ENCODE measurements at places on chromosomes 12 and 14.
A peak's percentile ranks its signal among the peaks of the same experiment; 100 is the strongest.

DNA sequence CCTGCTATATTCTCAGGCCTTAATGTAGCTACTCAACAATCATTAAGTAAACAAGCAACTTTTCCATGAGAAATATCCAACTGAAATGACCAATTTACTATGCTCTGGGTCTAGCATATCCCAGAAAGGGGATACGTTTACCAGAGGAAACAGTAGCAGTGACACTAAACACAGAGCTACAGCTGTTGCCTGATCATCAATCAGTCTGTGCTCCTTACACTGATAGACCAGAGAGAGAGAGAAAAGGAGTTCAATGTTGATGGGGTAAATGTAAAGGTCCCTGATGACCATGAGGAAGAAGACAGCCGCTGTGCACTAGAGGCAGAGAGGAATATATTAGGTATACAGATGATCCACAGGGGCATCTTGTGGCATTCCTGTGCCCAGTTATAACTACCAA is 397.2 kb upstream of the USP15 start:
- DNase-seq: no peak

DNA sequence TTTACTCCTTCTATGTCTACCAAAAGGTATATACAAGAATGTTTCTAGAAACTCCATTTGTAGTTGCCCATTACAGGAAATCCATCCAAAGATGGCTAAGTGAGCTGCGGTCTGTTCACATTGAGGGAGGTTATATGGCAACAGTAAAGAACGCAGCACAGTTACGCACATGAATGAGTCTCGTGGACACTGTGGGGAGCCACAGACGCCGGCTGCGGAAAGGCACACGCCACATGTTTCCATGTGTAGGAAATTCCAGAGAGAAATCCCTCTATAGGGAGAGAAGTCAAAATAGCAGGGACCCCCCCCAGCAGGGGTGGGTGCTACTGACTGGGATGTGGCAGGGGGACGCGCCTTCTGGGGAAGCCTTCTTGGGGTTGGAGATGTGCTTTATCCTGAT is 139.0 kb upstream of the NCOR2 start:
- no peak for DNase-seq

- DNase-seq: no peak
These were observed 67.0 kb upstream of the IFNG-AS1 start for GRCh38 chr12:67922245-67922644.

- DNase-seq: peak; percentile 86
These were observed 5.8 kb upstream of the TBPL2 start for GRCh38 chr14:55446127-55446736.

DNA sequence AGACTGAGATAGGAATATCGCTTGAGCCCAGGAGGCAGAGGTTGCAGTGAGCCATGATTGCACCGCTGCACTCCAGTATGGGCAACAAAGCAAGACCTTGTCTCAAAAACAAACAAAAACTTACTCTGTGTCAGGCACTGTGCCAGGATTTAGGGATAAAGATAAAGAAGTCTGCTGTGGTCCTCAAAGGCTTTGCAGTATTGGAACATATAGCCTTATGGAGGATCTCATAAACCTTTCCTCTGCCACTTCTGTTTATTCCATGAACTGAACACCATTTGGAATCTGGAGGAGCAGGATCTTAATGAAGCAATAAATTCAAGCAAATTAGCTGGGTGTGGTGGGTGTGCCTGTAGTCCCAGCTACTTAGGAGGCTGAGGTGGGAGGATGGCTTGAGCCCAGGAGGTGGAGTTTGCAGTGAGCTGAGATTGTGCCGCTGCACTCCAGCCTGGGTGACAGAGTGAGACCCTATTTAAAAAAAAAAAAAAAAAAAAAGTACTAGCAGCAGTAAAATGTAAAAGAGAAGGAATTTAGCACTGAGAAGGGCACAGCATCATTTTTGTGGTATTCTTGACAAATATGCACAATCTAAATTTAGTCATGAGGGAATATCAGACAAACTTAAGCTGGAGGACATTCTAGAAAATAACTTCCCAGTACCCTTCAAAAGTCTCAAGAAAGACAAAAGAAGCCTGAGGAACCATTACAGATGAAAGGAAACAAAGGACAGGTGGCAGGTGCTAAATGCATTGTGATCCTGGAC is 27.1 kb downstream of the BMAL2 start:
- DNase-seq: no peak

DNA sequence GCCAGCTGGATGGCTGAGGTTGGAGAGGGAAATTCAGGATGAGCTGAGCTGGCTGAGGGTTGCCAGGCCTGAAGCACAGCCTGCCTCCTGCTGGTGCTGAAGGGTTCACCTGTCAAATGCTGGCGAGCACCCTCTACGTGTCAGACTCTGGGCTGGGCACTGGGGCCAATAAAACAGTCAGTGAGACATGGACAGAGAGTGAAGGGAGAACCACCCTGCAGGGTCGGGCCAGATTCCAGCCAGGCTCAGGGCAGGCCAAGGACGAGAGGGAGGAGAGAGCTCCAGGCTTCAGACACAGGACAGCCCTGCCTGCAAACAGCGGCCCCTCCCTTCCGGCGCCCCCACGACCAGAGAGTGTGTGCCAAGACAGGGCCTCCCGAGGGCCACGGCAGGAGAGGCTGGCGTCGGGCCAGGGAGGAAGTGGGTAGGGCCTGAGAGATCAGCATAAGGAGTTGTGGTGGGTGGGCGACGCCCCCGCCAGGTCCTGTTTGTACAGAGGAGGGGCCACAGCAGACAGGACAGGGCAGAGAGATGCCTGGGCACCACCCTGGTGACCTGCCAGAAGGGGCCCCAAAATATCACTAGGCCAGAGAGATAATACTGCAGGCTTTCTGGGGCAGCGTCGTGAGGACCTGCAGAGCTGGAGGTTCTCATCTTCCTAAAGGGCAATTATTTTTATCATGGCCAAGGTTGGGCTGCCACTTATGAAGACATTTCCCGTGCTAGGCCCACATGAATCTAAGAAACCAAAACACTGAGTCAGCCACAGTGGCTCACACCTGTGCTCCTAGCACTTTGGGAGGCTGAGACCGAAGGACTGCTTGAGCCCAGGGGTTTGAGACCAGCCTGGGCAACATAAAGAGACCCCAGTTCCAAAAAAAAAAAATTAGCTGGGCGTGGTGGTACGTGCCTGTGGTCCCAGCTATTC is 73.1 kb upstream of the GPR68 start:
- no peak for DNase-seq

DNA sequence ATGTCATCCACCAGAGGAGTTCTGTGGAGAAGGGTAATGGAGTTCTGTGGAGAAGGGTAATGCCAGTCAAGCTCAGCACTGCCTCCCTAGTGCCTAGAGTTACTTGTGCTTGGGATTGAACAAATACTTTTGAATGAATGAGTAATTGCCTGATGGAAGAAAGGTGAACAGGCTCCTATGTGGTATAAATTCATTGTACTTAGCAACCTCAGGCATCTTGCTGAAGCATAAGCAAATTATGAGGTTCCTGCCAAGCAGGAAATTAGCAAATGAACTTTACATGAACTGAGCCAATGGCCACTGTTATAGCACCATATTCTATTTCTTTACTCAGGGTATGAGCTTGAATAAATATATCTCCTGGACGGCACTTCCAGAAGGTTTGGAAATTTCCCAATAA is 1047.2 kb downstream of the SLC6A15 start:
- DNase-seq: no peak

DNA sequence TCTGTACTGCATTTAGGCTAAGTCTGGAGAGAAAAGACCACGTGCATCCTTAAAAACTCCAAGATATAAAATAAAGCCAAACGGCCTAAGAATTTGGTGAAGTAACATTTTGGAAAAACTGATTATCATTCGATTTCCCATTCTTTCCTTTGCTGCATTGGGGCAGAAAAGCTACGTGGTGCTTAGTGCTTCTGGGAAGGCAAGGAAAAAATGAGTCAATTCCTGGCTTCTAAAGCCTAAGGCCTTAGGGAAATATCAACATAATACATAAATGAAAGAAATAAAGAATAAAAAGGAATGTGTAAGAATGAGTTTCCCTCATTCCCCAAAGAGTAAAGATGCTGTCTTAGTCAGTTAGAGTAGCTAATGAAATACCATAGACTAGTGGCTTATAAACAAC is 520.5 kb downstream of the GLT1D1 start:
- DNase-seq: no peak

DNA sequence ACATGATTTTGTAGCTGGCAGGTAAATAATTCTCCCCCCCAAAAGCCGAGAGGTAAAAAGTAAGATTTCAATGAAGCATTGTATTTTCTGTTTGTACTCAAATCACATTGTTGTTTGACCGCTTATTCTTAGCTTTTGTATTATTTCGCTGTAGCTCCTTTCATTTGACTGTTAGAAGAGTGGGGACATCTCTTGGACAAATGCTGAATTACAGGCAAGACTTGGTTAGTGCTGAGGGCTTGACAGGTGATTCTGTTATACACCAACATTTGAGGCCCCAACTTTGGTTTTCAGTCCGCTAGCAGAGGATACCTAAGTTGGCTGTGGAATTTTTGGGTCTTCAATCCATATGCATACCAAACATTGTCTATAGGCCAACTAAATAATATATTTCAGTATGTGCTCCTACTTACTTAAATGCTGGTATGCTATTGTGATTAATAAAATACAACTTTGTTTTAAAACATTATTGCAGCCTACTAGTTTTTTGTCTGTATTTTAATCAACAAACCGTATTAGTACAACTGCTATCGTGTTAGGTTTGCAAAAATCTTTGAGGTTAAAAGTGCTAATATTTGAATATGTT is 102.2 kb downstream of the ERC1 start:
- DNase-seq: peak; percentile 32

- no peak for DNase-seq
These were observed 51.5 kb upstream of the RASSF3 start for GRCh38 chr12:64558754-64559153.

DNA sequence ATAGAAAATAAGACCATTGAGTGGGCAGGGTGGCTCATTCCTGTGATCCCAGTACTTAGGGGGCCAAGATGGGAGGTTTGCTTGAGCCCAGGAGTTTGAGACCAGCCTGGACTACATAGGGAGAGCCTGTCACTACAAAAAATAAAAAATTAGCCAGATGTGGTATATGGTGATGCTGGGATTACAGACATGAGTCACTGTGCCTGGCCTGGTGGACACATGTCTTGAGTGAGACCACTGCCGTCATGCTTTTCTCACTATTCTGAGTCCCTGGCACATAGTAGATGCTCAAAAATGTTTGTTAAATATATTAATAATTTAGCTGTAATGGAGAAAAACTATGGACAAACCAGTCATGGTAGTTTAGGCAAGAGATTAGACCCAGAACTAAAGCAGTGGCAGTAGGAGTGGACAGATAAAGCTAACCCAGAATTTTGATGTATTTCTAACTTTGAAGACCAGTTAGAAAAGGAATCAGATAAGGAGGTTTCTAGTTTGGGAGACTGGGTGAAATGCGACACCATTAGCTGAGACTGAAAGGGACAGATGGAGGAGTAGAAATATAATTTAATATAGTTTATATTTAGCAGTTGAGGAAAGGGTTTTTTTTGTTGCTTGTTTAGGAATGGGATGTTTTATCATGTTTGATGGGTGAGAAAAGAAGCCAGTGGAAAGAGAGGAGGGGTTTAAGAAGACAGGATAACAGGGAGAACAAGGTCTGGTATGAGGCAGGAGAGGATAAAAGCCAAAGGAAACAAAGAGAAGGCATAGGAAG is 7.4 kb upstream of the PTGES3 start:
- no peak for DNase-seq

DNA sequence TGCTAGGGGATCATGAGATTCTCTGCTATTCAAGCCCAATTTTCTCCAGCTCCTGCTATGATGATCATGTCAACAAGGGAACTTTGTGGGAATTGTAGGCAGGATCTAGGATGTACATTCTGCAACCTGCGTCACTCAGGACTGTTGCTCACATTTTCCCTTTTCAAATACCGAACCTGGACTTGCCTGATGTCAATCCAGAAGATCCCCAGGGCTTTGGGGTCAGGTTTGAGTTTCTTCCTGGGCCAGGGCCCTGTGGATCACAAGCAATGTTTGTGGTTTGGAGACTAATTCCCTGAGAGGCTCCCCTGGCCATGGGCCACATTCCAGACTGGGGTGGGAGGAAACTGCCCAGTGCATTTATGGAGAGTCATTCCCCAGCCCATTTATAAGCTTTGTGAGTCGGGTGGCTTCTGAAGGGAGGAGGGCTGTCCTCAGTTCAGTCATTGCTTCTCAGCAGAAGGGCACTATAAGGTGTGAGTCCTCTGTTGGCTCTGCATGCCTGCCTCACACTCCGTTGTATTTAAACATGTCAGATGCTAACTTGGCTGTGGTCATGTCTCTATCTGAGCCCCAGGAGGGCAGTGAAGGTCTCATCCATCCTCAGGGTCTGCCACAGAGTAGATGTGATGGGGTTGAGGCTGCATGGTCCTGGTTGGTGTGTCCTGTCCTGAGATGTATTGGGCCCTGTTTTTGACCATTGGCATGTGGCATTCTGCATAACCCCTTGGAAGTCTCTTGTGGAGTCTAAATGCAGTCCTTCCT is 6.5 kb downstream of the KRT86 start:
- peak; percentile 98 for DNase-seq

DNA sequence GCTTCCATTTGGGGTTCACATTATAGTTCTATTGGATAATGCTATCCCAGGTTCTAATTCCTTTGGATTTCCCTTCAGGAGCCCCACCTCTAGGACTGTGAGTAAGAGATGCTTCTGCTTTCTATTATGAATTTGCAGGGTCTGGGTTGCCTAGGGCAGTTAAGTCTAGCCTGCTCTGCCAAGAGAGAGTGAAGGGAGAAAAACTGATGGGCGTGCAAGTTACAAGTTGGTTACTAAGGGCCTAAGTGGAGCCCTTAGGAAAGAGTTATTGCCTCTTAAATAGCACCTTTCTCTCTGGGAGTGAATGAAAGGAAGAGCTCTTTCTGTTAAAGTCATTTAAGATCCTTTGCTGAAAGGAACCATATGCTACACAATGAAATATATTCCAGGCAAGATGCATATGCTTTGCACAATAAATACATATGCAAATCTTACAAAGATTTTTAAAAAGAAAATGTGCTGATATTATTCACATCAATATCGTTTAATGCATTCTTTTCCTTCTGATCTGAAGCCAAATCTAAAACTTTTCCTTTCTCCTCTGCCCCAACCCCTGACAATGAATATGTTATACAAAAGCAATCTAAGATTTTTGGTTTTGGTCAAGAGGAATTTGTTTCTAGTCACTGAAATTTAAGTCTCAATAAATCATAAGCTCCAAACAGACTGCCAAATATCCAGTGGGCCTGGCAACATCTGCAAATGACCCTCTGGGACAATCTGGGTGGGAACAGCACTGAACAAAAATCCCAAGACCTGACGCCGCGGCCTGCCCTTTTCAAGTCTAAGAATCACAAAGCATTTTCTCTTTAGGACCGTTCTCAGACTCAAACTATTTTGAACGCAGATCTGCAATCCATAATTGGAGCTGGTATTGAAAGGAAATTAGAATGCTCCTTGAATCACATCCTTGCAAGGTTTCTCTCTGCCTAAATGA is 586.7 kb downstream of the ETNK1 start:
- DNase-seq: no peak

GRCh38 chr12:109607618-109608017 is 34.0 kb downstream of the MVK start:
- DNase-seq: no peak

GRCh38 chr12:131188131-131189050 is 234.7 kb downstream of the ADGRD1 start:
- no peak for DNase-seq

GRCh38 chr14:64703395-64704142 is 655 bp upstream of the PLEKHG3 start:
- DNase-seq: no peak

Data from stromal cell of bone marrow (primary cell).